CD4-positive, alpha-beta memory T cell (primary cell): ENCODE measurements at places on chromosomes 6 and 20. TPM values are rescaled to one million over a fixed set of nuclear protein-coding genes. Genes with fewer than 3 reads are reported as not detected.

ELOVL4 gene
- 2.7 TPM for total RNA-seq

LY86 gene
- total RNA-seq: 1.5 TPM

PDE10A gene
- not detected for total RNA-seq

MAPK13 gene
- 29.6 TPM for total RNA-seq

RIPOR3 gene
- not detected for total RNA-seq

FNDC1 gene
- total RNA-seq: not detected

GPLD1 gene
- total RNA-seq: 0.49 TPM

ZNF311 gene
- 0.64 TPM for total RNA-seq

DLK2 gene
- 0.49 TPM for total RNA-seq

NR2E1 gene
- total RNA-seq: not detected

KCNK5 gene
- total RNA-seq: 0.83 TPM

CYP24A1 gene
- total RNA-seq: 3.0 TPM

GPX5 gene
- not detected for total RNA-seq

REPS1 gene
- total RNA-seq: 61.7 TPM

SYNJ2 gene
- 17.2 TPM for total RNA-seq

ULBP3 gene
- not detected for total RNA-seq

WFDC8 gene
- not detected for total RNA-seq

LHFPL5 gene
- total RNA-seq: not detected

ACSS1 gene
- total RNA-seq: 56.5 TPM

KHDC1L gene
- total RNA-seq: not detected

ESR1 gene
- 6.8 TPM for total RNA-seq
